Tongue (tissue), 3 donors: ENCODE measurements at places on chromosomes 6 and 20. TPM values are rescaled to one million over a fixed set of nuclear protein-coding genes. Genes with fewer than 3 reads are reported as not detected.

The NKX2-4 gene
- not detected for total RNA-seq

The SLC22A7 gene
- not detected for total RNA-seq

The AVP gene
- total RNA-seq, result not detected

The CPNE5 gene
- total RNA-seq, result 8.7 TPM

The GINS1 gene
- 3.8 TPM for total RNA-seq

The TRMT11 gene
- 34.9 TPM for total RNA-seq

The HLA-DRB5 gene
- 0.31 TPM for total RNA-seq

The KHDC1 gene
- 3.2 TPM for total RNA-seq
